ENCODE measurements at places on chromosomes 11 and 22.

- DNase-seq: no peak
Observed at GRCh38 chr22:41459431-41459830, 9.1 kb downstream of the PHF5A start.

DNA sequence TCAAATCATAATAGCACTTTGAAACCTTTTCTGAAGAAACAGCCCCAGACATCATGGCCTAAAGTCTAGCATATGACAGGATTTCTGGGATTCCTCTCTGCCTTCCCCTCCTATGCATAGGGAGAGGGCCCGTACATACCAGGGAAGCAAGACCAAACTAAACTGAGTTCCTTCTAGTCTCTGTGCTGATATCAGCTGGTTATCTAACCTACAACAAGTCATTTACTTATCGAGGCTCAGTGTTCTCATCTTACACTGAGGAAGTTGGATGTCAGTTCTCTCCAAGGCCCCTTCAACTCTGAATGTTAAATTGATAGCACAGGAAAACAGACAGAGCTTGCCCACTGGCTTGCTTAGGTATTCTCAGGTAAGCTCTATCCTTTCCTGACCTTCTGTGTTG lies 17.0 kb upstream of the GRIK4 start:
- DNase-seq: no peak

DNA sequence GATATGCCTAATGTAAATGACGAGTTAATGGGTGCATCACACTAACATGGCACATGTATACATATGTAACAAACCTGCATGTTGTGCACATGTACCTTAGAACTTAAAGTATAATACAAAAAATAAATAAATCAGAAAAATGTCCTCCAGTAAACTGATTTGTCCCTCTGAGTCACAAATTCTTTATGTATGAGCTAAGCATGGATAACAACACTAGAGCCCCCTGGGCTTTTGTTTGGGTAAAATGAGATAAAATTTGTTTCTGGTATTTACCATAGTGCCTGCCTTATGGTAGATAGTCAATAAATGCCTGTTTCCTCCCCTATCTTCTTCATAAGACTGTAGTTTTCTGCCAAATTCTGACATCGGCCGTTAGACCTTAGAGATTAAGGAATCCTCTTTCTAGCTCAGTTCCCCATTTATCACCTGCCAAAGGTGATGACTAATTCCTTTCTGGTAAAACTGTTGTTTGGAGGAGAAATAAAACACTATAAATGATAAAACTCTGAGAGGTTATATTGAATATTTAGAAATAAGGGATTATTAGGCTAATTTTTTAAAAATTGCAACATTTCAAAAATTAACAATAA lies 43.6 kb upstream of the LUZP2 start:
- DNase-seq: no peak

- no peak for DNase-seq
Observed at GRCh38 chr11:84501750-84502149, 1125.4 kb downstream of the DLG2 start.

DNA sequence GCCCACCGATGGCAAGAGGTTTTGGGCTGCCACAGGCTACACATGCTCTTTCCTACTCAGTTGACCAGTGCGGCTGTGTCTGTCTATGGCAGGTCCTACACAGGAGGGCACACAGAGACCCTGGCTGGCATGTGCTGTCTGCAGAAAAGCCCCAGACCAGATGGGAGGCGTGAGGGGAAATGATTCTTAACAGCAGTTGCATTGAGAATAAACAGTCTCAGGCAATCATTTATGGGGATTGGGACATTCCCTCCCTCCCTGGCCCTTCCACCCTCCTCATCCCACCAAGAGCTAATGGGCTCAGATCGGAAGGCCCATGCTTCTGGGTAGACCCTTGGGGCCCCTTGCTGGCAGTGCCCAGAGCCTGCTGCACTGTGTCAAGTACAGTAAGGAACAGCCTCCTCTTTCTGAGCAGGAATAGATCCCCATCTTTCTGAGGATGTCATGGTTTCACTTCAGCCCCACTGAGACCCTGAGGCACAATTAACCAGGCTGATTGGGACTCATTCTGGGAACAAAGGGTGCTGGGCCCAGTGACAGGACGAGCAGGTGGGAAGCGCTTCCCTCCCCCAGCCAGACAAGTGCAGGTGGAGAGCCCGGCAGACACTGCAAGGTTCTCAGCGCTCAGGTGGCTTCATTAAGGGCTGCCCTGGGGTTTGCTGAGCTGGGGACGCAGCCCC lies 28.3 kb downstream of the TSPAN18 start:
- no peak for DNase-seq

- no peak for DNase-seq
Observed at GRCh38 chr11:70810133-70810532, 411.8 kb downstream of the CTTN start.

DNA sequence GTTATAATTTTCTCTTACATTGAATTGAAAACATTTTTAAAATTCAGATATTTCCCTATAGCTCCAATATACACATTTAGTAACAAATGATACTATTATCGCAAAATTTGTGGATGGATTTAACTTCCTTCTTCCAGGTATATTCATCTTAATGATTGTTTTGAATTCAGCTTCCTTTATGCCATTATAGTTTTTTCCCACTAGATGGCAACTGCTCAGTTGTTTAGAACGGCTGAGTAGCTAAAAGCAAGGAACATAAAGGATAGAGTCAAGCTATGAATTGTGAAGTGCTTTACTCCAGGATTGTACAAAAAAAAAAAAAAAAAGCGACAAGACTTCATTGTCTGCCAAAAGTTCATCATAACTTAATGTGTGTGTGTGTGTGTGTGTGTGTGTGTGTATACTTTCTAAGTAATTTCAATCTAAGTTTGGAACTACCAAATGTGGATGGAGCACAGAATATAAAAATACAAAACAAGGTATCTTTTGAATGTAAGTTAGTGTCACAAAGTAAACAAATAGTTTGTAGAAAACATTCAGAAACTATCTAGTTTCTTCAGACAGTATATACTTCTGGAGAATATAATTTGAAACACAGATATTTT lies 846.4 kb downstream of the DLG2 start:
- no peak for DNase-seq
